ENCODE measurements at places on chromosomes 6 and 20.

GRCh38 chr6:41332241-41332640, 3.2 kb upstream of the NCR2 start:
- no peak for DNase-seq

DNA sequence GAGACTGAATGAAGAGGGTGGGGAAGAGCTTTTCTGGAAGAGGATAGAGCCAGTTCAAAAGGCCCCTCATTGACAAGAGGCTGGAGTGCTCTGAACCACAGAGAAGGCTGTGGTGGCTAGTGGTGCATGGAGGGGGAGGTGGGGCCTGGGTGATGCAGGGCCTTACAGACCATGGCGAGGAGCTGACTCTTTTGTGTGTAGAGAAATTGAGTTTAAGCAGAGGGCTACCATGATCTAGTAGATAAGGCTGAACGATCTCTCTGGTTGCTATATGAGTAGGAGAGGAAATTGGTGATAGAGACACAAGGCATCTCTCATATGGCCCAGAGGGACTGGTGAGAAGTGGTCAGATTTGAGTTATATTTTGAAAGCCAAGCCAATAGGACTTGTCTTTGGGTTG, 137.6 kb downstream of the UST start:
- no peak for DNase-seq

GRCh38 chr6:12160326-12160725, 129.8 kb upstream of the EDN1 start:
- no peak for DNase-seq

DNA sequence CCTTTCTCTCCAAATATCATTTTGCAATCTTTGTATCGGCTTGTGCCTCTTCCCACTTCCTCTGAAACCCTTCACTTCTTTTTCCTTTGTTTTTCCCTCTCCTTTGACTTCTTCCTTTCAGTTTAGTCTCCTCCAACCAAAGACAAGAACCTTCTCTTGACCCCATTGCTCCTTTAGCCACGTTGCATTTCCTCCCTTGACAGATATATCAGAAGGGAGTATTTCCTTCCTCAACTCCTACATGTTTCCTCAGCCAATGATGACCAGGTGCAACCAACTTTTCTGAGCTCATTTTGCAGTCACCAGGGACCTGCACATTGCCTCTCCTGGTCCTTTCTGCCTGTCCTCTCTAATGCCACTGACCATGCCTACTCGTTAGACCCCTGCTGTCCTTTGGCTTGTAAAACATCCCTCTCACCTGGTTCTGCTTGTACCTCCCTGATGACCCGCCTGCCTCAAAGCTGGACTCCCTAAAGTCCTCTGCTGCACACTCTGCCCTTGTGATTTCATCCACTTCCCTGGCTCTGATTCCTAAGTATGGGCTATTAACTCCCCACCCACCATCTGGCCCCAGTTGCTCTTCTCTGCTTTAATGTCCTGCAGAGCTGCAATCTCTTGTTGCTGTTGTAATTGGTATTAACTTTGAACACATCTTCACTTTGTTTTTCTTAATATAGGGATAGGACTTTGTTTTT, 27.4 kb downstream of the SLC22A16 start:
- DNase-seq, result no peak

DNA sequence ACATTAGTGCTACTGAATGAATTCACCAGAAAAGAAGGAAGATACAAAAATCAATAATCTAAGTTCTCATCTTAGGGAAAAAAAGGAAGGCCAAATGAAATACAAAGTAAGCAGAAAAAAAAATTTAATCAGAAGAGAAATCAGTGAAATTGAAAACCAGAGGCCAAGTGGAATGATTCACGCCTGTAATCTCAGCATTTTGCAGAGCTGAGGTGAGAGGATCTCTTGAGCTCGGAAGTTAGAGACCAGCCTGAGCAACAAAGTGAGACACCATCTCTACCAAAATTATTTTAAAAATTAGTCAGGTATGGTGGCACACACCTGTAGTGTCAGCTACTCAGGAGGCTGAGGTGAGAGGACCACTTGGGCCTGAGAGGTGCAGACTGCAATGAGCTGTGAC, 21.2 kb upstream of the ASF1A start:
- DNase-seq, result no peak

- no peak for DNase-seq
Observed at GRCh38 chr6:43776115-43776798, 6.2 kb downstream of the VEGFA start.

DNA sequence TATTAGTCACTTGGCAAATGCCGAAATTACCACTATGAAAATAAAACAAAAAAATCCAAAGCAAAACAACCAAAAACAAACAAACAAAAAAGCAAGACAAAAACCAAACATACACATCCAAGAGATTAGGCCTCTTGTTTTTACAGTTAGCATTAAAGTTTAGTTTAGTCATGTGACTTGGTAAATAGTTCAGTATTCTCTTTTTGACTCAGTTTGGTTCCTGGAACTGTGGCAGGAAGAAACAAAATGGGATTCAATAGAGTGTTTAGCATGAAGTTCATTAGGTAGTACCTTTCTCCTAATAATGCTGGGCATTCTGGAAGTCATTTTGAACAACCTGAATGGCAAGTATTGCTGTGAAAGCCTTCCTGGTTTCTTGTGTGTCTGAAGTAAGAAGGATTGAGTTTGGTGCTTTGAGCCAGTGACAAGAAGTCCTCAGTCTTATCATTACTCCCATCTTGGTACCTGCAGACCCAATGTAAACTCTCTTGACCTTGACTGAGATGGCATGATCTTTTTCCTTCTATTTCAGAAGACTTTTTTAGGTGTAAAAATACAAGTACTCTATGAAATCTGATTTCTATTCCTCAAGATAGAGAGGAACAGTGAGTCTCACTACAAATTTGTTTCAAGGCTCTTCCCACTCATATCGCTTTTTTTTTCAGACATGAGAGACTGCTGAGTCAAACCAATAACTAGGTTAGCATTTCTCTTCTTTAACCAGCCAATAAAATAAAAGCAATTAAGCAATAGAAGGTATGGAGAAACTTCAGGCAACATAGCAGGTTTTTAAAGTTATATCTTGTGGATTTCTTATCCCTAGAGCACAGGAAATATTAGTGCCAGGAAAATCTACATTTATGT, 223.6 kb upstream of the PREP start:
- DNase-seq, result no peak

DNA sequence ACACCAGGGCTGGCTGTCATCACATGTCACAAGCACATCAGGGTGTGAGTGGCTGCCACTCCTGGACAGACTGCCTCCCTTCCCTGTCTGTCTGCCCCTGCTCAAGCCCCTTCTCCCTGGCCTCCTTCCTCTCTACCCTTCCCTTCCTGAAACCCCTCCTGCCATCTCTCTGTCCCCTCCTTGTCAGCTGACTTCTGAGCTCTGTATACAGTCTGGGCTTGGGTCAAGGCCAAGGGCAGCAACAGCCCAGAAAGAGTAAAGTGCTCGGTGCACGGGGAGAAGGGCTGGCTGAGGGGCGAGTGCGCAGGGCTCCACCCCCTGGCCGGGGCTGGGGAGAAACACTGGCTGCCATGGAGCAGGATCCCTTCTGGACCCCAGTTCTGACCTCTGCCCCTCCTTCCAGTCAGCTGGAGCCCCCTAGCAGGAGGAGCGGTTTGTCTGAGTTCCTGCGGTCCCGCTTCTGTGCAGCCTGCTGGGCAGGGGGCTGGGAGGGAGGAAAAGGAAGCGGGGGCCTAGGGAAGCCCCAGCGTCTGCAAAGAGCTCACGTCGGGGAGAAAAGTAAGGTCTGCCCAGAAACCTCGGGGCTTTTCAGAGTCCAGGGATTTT, 2.0 kb downstream of the LKAAEAR1 start:
- no peak for DNase-seq

- no peak for DNase-seq
Observed at GRCh38 chr20:31604567-31605030, 490 bp upstream of the ID1 start.

DNA sequence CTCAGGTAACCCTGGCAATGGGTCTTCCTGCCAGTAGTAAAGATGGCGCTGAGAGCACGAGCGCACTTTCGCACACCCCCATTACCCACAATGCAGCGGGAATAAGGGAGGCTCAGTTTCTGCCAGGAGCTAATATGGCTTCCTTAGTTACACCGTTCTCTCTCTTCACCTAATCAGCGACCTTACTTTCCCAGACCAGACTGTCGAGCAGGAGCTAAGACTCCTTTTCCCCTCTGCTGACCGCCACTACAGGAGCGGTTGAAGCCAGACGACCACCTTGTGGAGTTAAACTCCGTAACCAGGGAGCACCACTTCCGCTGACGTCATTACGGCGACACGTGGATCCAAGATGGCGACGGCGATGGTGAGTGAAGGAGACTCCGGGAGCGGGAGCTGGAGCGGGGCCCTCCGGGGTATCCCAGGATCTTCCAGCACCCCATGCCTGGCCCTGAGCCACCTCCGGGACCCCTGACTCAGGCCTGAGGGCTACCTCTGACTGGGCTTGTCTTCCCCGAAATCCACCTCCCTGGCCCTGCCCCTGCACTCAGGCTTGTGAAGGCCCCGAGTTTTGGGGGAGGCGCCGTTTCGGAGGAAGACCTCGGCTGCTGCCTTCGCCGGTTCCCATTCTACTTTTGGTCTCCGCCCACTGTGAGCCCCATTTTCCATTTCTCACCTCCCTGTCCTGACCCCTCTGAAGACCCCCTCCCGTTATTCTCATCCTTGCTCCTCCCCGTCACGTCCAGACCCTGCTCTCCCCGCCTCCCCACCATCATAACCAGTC, at the start of gene TM9SF4:
Gene TM9SF4, plus strand, starts transcription at position 323 of the 781 bp plus-strand sequence. Its CDS starts 27 bp downstream, at position 350.
- peak; percentile 79 for DNase-seq

DNA sequence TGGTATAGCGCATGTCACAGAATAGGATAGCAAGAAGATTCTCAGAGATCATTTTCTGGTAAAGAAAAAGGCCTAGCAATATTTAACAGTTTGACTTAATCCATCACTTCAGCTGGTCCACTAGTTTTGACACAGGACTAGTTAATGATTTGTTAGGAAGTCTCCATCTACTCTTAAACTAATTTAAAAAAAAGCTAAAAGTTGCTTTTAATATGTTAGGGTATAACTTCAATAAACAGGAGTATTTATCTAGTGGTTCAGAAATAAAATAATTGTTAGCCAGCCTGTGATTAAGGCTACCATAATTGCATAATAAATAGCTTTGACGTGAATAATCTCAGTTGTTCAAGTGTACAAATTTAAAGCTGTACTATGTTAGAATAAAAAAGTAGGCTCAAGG, 195.6 kb downstream of the FUT9 start:
- no peak for DNase-seq

DNA sequence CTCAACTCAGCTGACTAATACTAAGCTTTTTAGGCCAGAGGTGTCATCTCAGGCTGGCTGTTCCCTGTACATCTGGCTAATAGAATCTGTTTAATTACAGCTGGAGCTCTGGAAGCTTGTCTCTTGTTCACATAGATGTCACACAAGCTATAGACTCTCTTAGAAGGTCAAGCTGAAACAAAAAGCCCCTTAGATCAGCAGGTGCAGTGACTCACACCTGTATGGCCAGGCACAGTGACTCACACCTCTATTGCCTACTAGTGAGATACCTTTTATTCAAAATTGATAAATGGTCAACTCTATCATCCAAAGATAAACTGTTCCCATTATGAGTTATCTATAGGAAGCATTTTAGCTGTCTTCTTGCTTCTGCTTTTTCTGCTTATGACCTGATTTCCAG, 29.9 kb upstream of the MTHFD1L start:
- DNase-seq, result no peak

All from stimulated activated CD8-positive, alpha-beta memory T cell treated with anti-CD3 and anti-CD28 coated beads, Interleukin-7, amount 100 ng/mL, for 1 hour (primary cell).